ENCODE measurements at places on chromosomes 7 and 10.

DNA sequence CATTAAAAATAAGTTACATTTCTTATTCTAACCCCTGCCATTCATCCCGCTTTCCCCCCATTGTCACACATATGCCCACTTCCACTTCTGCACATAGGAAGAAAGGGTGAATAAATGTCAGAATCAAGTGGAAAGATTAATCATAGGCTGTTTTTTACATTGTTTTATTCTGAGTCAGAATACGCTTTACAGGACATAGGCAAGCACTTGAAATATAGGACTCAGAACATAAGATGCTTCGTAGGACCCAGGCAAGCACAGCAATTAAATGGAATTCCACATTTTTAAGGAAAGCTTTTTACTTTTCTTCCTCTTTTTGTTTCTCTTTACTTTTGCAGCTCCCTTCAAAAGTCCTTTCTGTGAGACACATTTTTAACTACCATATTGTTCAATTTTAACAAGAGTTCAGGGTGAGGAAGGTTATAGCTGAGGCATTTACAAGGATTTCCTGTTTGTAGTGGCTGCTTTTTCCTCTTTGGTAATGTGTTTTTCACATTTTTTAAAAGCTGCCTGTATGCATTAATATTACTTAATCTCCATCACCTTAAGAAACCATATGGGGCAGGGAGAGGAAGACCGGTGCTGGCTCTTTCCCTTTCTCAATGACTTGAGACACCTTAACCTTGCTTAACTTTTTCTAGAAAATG, 130.0 kb downstream of the TES start:
- no peak for DNase-seq

DNA sequence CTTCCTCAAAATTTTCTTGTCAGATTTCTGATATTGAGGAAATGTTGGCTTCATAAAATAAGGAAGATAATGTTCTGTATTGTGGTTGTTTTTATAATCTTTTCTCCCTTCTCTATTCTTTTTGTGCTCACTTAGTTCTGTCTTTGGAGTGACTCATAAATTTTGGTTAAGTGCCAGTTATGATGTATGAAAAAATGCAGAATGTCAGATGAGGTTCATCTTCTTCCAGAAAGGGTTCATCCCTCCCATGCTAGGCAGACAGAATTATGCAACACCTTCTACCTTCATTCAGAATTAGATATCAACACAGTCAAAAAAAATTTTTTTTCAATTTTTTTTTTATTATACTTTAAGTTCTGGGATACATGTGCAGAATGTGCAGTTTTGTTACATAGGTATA, 36.6 kb upstream of the CYP2C19 start:
- DNase-seq, result no peak

DNA sequence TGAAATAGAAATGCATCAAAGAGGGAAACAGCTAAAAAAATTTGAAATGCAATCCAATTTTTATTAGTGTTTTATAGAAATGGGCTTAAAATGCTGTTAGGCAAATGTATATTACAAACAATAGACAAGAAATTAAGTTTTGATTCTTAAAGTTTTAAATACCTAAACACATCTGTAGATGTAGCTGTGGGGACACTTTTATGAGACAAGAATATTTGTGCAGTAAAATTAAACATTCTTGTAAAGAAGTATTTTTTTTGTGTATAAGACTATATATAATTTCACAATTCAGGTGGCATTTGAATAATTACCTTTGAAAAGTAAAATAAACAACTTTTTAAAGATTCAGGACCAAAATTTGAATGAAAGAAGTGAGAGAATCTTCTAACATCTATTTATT, 1015.9 kb downstream of the REEP3 start:
- no peak for DNase-seq

DNA sequence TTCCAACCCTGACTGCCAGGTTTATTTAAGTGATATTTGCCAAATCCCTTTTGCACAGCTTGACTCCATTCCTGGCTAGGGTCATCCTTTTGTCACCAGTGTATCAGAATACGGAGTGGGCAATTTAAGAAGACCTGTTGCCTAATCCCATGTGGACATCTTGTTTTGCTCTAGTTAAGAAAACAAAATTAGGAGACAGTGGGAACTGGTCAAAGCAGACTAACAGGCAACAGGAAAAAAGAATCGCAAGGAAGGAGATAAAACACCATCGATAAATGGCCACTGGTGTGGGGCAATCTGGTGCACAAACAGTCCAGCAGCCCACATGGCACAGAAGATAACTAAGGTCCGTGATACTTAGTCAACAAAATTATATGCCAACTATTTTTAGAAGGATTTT, 21.4 kb downstream of the KDM7A start:
- DNase-seq, result no peak

DNA sequence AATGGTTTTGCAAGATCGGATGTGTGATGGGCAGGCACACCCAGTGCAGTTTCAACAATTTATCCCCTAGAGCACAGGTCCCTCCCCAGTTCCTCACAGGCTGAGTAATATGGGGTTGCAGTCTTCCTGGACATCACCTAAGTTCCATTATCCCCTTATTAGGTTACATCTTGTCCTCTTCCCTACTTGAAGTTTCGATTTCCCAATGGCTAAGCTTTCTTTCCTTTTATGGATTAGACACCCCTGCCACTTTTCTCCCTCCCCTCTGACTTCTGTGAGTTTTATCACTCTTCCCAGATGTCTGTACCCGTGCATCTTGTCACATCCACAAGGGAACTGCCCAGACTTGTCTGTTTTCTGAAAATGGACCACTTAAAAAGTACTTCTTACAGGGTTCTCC, 2.4 kb upstream of the NIPSNAP2 start:
- DNase-seq, result no peak

GRCh38 chr10:102965311-102965851, 47.3 kb downstream of the CNNM2 start:
- DNase-seq, result no peak

DNA sequence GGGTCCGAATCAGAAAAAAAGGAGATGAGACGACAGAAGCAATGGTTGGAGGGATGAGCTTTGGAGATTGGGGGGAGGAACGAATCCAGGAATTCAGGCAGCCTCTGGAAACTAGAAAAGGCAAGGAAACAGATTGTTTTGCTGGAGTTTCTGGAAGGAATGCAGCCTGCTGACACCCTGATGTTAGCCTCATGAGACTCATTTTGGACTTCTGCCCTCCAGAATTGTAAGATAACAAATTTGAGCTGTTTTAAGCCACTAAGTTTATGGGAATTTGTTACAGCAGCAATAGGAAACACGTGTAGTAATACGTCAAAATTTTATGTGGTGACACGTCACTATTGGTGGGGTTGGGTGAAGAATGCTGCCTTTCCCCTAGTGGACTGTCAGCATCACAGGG, 25.6 kb upstream of the NPS start:
- no peak for DNase-seq

- no peak for DNase-seq
Measured at GRCh38 chr10:132544744-132545658, 7.4 kb downstream of the INPP5A start.

GRCh38 chr10:88668465-88668864, 4.2 kb downstream of the LIPF start:
- DNase-seq, result no peak

DNA sequence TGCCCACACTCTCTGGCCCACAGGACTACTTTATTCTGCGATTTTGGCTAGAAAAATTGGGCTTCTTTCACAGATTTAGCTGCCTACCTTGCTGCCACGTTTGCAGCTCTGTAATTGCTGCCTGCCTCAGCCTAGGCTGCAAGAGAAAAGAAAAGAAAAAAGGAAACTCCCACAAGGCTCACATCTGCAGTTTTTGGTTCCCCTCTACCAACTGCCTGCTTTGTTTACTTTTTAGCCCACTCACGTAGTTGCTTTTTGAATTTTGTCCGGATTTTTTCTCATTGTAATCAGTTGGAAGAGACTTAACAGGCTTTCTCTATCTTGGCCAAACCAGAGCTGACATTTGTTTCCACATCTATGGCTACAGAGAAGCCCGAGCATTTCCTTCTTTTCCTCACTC, 24.3 kb downstream of the SUN3 start:
- DNase-seq, result no peak

- no peak for DNase-seq
Measured at GRCh38 chr10:124138195-124138882, 44.9 kb upstream of the CHST15 start.

GRCh38 chr7:20327055-20327454, 3.6 kb upstream of the ITGB8 start:
- DNase-seq, result no peak

GRCh38 chr10:124321433-124322089, 97.2 kb downstream of the OAT start:
- DNase-seq, result no peak

GRCh38 chr7:112503361-112503972, 22.7 kb downstream of the LSMEM1 start:
- DNase-seq, result no peak

GRCh38 chr10:22874189-22874854, 53.5 kb upstream of the ARMC3 start:
- DNase-seq, result no peak

DNA sequence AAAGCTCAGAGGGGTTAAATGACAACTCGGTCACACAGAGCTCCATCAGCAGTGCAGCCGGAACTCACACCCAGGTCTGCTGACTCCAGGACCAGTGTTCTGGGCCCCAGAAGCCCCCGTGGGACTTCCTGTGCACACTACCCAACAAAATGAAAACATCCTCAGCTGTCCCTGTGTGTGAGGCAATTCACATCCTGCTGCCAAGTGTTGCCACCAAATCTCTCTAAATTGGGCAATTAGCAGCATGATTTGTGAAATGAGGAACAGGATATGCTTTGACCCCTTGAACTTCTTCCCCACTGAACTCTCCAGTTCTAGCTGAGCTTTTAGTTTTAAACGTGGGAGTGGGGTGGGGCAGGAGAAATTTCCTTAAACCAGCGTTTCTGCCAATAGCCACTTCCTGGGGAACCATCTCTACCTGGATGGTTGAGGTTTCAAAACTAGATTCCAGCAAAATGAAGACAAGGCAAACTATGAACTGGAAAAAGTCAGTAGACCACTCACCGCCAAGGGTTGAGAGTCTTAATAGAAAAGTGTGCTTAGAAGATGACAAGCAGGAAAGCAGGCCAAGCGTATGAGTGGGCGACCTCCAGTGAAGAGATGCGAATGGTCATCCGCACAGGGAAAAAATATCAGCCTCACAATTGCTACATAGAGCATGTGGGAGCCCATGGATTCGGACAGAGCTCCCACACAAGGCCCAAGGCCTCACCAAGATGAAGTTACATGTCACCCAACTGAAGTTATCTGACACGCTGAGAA, 51.9 kb upstream of the CHST15 start:
- DNase-seq, result peak; percentile 46

DNA sequence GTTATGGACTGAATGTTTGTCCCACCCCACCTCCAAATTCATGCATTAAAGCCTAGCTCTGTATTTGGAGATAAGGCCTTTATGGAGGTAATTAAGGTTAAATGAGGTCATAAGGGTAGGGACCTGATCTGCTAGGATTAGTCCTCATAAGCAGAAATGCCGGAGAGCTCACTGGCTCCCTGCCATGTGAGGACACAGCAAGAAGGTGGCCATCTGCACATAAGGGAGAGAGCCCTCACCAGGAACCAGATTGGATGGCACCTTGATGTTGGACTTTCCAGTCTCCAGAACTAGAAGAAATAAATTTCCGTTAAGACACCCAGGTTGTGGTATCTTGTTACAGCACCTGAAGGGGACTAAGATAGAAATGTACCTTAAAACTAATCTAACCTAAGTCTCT, 816.1 kb upstream of the C7orf33 start:
- DNase-seq, result no peak

DNA sequence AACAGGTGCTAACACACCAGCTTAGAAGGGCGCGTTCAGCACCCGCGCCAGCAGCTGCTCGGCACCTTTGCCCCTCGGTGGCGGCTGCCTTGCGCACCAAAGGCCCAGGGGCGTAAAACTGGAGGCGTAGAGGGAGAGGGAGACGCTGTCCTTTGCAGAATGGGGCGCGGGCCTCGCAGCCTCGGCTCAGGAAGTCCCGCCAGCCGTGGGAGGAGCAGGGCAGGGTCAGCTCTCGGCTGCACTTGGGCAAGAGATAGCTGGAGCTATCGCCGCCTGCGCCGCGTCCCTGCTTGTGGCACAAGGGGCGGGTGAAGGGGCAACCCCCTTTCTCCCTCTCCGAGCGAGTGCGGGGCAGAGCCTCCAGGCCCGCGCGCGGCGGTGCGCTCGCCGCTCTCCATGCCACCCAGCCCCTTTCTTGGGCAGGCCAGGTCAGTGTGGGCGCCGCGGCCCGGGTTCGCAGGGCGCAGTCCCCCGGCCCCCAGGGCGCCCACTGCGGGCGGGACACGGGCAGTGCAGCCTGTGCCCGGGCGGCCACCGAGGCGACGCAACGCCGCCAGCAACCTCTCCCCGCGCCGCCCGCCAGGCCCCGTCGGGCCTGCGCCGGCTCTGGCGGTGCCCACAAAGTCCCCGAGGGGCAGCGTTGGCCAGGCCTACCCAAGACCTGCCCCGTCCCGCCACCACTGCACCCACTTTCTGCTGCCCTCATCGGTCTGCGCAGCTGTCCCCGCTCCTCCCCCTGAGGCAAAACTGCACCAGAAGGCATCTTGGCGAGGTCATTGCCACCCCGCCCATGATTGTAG, 4.1 kb downstream of the NEUROD6 start:
- no peak for DNase-seq

GRCh38 chr7:39228946-39229345, 251.2 kb downstream of the POU6F2 start:
- DNase-seq, result no peak

DNA sequence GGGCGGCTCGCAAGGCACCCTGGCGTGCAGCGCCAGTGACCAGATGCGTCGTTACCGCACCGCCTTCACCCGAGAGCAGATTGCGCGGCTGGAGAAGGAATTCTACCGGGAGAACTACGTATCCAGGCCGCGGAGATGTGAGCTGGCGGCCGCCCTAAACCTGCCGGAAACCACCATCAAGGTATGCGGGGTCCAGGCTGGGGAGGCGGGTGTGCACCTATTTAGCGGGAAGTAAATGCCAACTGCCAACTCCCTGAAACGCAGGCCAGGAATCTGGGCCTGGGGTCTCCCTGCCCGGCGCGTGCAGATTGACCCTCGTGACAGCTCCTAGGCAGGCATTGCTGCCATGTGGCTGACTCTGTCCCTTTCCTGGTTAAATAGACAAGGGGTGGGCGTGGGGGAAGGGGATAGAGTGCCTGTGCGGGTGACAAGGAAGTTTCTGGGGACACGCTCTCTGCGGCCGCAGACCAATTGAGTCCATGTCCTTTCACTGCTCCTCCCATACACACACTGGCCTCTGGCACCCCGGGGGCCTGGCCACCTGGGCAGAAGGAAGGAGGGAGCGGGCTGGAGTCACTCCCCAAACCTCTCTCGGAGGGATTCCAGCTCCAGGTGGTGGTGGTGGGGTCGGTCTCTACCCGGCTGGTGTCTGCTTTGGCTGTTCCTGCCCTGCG, 2.7 kb downstream of the EVX1 start:
- DNase-seq, result no peak

DNA sequence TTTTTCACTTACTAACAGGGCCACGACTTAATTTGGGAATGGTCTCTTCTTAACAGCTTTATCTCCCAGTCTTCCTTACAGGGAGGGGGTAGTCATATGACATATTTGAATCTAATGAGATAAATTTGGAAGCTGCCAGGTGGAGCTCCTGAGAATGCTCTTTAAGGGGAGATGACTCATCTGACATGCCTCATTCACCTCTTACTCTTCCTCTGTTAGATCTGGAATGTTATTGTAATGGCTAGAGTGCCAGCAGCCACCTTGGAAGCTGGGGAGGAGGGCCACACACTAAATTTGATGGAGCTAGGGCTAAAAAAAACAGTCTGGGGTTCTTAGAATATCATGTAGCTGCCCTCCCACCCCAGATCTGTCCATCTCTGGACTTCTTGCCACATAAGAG, 22.7 kb downstream of the HECW1 start:
- no peak for DNase-seq
